Activated T-helper 1 cell treated with anti-CD3 and anti-CD28 coated beads, Interleukin-2, amount 50 U/mL, for 16 hours (primary cell): ENCODE measurements at places on chromosomes 11 and 22.

- no peak for DNase-seq
These were observed 361.0 kb upstream of the ANO3 start for GRCh38 chr11:25970726-25971508.

DNA sequence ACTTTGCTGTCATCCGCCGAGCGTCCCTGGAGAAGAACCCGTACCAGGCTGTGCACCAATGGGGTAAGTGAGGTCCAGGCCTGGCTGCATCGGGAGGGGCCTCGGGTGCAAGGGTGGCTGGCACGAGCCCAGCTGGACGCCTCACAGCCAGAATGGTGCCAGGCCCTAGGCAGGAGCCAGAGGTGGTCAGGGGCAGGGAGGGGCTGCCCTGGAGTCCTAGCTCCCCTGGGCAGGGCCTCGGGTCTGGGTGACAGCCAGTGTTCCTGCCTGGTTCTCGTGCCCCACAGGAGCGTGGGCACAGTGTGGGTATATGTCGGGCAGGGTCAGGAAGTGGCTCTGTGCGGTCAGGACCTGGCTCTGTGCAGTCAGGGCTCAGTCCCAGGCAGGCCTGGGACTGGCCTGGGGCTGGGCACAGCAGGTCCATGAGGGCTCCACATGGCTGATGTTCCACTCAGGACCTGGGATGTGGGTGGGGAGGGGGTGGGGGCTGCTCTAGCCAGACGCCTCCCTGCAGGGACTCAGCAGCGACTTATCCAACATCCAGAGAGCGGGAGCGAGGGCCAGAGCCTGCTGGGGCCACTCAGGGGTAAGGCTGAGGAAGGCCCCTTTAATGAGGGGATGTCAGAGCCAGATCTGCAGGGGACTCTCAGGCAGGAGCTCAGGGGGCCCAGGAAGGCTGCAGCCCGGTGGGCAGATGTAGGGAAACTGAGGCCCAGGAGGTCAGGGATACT lies 1.2 kb downstream of the TSPAN32 start:
- DNase-seq = no peak

DNA sequence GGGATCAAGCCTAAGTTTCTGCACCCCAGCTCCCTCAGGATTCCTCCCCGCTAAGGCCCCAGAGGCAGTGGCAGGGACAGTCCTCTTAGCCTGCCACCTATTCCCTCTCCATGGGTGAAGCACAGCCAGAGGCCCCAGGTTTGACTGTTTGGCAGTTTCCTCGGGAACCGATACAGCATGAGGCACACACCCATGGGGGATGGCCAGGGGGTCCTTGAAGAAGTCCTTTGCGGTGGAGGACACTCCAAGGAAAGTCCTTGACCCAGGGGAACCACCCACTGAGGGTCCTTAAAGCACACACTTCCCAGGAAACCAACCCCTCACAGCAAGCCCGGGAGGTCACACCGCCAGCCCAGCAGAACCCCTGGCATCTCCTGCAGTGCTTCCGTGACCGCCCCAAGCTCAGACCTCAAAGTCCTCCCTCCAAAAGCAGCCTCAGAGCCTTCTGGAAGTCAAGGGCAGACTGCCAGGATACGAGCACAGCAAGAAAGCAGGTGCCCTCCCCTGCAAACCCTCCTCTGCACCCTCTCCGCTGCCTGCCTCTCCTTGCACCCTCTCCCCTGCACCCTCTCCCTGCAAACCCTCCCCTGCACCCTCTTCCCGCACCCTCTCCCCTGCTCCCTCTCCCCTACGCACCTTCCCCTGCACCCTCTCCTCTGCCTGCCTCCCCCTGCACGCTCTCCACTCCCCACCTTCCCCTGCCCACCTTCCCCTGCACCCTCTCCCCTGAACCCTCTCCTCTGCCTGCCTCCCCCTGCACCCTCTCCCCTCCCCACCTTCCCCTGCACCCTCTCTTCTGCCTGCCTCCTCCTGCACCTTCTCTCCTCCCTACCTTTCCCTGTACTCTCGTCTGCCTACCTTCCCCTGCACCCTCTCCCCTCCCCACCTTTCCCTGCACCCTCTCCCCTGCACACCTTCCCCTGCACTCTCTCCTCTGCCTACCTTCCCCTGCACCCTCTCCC lies 1.4 kb downstream of the SIGIRR start:
- DNase-seq = no peak

DNA sequence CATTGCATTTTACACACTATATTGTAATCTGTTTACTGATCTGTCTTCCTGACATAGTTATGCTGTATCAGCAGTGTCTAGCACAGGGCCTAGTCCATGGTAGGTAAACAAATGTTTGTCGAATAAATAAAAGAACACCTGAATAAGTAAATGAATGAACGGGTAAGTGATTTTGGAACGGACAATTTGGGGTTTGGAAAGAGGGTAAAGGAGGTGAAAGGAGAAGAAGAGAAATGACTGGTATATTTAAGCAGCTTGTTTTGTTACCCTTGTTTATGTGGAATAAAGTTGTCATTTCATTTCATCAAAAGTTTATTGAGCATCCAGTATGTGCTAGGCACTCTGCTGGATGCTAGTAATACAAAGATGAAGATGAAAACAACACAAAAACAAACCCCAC lies at the start of gene HEPN1:
HEPN1 (plus strand) TSS at position 301 of the 400 bp plus-strand sequence.
- DNase-seq = no peak

GRCh38 chr11:17197431-17197898 lies 10.3 kb downstream of the PIK3C2A start:
- DNase-seq = no peak

GRCh38 chr22:21791635-21792625 lies 56.3 kb upstream of the YPEL1 start:
- DNase-seq = peak; percentile 27

- no peak for DNase-seq
These were observed 23.5 kb downstream of the B3GAT1 start for GRCh38 chr11:134388590-134388989.

DNA sequence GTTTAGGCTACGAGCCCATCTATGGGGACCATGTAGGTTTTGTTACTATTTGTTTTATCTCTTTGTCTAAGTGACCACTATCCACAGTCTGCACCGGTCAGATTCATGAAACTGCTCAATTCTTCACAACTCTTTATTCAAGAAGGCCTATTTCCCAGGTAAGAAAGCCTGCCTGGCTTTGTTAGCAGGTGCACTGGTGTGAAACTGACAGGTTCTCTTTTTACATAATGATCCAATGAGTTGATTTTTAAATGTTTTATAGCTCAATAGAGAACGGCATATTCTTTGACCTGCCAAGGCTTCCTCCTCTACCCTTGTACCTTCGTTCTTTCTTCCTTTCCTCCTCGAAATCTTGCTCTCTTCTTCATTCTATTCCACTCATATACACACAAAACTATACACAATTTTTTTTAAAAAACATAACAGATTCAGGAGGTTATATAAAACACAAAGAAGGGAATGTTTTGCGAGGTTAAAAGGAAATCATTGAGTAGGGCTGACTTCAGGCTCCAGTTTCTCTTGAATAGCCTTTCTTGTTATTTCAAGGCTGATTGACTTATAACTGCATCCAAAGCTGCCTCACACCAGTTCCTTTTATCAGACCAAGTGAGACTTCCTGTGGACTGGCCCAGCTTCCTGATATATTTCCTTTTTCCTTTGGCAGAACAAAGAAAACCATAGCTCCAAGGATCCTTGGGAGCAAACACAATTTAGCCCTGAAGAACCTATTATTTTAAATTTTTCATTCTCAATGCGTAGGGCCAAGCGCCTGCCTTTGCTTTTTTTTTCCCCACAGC lies 11.4 kb downstream of the FLI1 start:
- no peak for DNase-seq

DNA sequence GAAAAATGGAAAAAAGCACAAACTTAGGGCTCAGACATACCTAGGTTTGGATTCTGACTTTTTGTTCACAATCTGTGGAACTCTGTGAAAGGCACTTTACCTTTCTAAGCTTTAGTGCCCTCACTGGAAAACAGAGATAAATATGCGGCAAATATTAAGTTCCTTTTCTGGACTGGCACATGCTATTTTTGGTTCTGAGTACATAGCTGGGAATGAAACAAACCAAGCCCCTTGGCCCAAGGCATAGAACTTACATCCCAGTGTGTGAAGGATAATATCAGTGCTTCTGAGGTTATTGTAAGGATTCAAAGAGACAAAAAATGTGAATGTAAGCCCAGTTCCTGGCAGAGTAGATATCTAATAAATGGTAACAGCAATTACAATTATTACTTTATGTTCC lies 227.5 kb downstream of the ADAMTS15 start:
- no peak for DNase-seq

DNA sequence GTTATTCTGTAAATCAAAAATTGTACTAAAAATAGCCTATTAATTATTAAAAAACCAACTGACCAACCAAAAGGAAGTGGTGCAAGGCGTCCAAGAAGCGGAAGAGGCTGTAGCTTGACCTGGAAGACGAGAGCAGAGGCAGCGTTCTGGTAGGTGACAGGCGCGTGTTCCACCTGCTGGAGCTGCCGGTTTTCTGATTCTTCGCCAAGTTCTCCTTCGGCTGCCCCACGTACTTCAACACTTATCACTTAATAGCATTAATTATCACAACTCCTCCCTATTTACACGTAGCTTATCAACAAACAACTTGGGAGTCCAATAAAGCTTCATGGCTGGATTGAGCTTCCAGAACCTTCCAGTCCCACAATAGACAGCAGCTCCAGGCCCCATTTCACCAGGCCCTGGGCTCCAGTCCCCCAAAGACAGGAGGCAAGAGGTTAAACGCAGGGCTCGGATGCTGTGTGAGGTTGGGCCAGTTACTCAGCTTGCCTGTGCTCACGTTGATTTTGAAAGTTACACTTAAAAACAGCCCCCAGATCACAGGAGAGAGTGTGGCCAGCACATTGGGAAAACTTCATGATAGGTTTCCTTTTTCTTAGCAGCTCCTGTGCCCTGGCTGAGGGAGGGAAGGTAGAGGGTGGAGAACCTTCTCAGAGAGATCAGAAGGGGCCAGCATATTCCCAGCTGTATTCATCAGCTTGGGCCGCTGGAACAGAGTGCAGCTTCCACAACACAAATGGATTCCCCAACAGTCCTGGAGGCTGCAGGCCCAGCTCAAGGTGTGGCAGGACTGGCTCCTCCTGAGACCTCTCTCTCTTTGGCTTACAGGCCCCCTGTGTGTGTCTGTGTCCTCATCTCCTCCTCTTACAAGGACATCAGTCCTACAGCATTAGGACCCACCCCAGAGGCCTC lies 54.2 kb upstream of the FGF3 start:
- DNase-seq = no peak

GRCh38 chr22:24809331-24809730 lies 3.3 kb downstream of the SGSM1 start:
- DNase-seq = no peak

- no peak for DNase-seq
These were observed 591.8 kb upstream of the KIRREL3 start for GRCh38 chr11:127592371-127592770.

DNA sequence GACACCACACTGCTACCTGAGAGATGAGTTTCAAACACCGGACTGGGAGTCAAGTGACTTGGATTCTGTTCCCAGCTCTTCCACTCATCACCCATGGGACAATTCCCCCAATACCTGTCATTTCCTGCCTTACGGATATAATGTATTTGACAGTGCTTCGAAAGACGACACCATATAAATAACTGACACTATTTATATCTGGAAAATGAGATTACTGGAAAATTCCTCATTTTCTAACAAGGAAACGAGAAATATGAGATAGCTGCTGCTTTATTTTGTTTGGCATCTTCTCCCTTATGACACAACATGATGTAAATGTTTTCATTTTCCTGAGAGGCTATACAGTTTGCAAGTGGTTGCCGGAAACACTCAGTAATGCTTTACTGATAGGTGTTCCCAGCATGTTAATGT lies 8.6 kb downstream of the HSCB start:
- no peak for DNase-seq

- no peak for DNase-seq
These were observed 25.5 kb upstream of the CYP2D6 start for GRCh38 chr22:42156121-42156520.

GRCh38 chr22:29152954-29153719 lies 52.6 kb upstream of the EMID1 start:
- DNase-seq = no peak

DNA sequence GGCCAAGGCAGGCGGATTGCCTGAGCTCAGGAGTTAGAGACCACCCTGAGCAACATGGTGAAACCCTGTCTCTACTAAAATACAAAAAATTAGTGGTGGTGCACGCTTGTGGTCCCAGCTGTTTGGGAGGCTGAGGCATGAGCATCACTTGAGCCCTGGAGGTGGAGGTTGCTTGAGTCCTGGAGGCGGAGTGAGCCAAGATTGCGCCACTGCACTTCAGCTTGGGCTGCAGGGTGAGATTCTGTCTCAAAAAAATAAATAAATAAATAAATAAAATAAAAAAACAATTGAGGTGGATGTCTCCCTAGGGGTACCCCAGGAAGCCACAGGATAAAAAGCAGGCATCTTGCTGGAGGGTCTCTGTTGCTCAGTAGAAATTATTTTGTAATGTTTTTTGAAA lies 14.1 kb downstream of the PTPRJ start:
- DNase-seq = no peak

GRCh38 chr11:120698918-120699317 lies 187.4 kb downstream of the GRIK4 start:
- DNase-seq = no peak

GRCh38 chr11:36605221-36606216 lies 7.5 kb upstream of the RAG2 start:
- no peak for DNase-seq

- DNase-seq = no peak
These were observed 37.0 kb downstream of the LDLRAD3 start for GRCh38 chr11:35980686-35981390.

DNA sequence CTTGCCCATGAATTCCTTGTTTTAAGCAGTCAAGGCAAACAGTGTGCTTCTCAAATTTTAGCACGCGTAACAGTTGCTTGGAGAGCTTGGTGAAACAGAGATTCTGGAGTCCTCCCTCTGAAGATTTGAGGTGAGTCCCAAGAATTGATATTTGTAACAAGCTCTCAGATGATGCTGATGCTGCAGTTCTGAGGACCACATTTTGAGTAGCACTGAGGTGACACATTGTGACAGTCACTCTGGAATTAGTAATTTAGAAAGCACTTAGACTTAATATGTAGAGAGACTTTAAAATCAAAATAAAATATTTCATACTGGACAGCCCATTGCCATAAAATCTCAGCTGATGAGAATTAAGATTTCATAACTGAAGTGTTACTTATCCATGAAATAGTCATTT lies 38.5 kb downstream of the DNAJC24 start:
- no peak for DNase-seq

DNA sequence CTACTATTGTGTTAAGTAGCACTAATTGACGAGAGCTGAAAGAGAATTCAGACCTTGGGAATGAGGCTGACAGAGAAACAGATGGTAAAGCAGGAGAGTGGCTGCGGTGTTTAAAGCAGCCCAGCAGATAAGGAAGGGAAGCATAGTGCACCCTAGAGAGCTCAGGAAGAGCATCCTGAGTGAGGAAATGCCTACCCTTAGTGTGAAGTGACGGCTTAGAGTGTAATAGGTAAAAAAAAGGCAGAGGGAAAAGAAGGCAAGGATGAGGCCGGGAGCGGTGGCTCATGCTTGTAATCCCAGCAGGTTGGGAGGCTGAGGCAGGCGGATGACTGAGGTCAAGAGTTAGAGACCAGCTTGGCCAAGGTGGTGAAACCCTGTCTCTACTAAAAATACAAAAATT lies 22.4 kb upstream of the ETS1 start:
- DNase-seq = no peak

- DNase-seq = no peak
These were observed 83.1 kb downstream of the RCN1 start for GRCh38 chr11:32173977-32174376.
